ENCODE measurements at places on chromosomes 5 and 9. TPM values are rescaled to one million over a fixed set of nuclear protein-coding genes. Genes with fewer than 3 reads are reported as not detected.

Gene PSAT1
- polyA plus RNA-seq: 104 TPM

DNA sequence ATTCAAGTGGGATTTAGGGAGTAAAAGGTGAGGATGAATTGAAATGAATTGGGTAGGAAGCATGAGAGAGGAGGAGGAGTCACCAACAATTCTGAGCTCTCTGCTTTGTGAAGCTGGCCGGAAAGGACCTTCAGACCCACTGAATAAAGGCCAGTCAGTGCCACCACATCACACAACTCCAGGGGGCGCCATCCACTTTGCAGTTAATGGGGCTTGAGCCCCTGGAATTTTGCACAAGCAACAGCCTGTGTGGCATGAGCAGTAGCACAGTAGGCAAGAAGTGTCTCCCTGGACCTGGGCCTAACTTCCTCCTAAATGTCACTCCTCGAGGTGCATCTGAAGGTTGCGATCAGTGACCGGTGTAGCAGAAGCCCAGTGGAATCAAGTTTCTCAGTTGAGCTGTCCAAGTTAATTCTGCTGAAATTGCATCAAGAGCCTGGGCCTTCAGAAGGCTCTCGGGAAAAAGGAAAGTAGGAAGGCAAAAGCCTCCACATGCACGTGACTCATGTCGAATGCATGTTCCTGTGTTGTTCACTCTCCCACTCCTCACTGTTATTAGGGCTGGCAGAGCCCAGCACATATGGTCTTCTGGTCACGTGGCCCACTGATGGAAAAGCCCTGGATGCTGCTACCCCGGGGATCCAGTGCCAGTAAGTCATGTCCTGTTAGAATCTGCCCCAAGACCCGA lies 27.8 kb upstream of the GLIS3 start:
- no peak for DNase-seq
- H3K4me3 ChIP-seq: no peak overlapping the region
- no peaks in the 10 kb centered on the region for H3K36me3 ChIP-seq
- H3K4me1 ChIP-seq: no peaks in the 10 kb centered on the region

DNA sequence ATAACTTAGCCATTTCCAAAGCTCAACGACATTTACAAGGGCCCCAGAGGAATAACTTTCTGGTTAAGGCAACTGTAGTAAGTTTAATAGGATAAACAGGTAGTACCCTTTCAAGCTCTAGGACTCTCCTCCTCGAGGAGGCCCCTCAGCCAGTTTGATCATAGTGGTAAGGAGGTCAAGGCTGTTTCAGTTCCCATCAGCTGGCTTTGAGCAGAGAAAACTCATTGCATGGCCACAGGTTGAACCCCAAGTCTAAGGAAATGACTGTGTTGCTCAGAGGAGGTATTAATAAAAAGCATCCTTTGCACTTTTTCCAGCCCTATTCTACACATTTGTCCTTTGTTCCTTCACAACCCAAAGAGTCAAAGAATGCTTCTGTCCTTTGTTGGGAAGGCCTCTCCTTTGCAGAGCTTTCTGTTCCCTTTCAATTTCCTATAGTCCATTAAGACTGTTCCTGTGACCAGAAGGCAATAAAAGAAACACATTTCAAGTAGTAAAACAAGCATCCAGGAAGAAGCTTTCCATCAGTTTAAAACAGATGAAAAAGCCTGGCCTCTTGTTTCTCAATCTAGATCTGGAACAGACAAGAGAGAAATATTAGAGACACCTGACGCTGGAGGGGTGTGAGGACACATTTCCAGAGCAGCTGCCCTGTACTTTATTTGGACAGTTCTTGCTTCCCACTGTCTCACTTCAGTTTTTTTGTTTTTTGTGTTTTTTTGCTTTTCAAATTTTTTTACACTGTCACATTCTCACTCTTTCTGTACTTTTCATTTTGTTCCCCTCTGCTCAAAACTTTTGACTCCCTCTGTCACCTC lies 54.1 kb downstream of the PRRC1 start:
- H3K4me3 ChIP-seq: no peak overlapping the region
- H3K27me3 ChIP-seq: no peaks in the 10 kb centered on the region
- no peak overlapping the region for H3K27ac ChIP-seq

GRCh38 chr5:7763621-7764072 lies 87.3 kb downstream of the CFAP90 start:
- H3K27me3 ChIP-seq: peaks cover 8% of the 10 kb centered on the region
- no peaks in the 10 kb centered on the region for H3K36me3 ChIP-seq
- no peak for DNase-seq
- no peaks in the 10 kb centered on the region for H3K4me1 ChIP-seq
- no peak overlapping the region for H3K27ac ChIP-seq

DNA sequence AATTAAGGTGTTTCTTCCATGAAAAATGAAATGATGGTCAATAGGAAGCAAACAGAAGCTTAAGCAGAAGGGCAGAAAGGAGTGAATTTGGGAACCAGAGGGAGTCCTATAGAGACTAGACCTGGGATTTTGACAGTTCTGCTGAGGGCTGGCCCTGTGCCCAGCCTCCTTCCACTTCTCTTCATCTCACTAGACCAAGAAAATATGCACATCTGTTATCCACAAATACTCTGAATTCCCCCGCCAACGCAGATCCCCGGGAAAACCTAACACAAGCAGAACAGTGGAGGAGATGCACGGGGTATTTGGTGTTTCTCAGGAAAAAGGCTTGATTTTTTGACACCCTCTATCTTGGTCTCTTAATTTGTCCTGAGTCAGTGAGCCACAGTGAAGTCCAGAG lies 22.7 kb downstream of the GRIA1 start:
- no peaks in the 10 kb centered on the region for H3K36me3 ChIP-seq
- no peaks in the 10 kb centered on the region for H3K4me1 ChIP-seq
- no peak for DNase-seq

GRCh38 chr5:33734537-33734936 lies 157.3 kb downstream of the ADAMTS12 start:
- no peak for DNase-seq
- no peaks in the 10 kb centered on the region for H3K4me1 ChIP-seq
- no peak overlapping the region for H3K4me3 ChIP-seq
- H3K27ac ChIP-seq: no peak overlapping the region
- no peaks in the 10 kb centered on the region for H3K36me3 ChIP-seq

Gene SVEP1
- 0.42 TPM for polyA plus RNA-seq

Gene EDIL3
- not detected for polyA plus RNA-seq

DNA sequence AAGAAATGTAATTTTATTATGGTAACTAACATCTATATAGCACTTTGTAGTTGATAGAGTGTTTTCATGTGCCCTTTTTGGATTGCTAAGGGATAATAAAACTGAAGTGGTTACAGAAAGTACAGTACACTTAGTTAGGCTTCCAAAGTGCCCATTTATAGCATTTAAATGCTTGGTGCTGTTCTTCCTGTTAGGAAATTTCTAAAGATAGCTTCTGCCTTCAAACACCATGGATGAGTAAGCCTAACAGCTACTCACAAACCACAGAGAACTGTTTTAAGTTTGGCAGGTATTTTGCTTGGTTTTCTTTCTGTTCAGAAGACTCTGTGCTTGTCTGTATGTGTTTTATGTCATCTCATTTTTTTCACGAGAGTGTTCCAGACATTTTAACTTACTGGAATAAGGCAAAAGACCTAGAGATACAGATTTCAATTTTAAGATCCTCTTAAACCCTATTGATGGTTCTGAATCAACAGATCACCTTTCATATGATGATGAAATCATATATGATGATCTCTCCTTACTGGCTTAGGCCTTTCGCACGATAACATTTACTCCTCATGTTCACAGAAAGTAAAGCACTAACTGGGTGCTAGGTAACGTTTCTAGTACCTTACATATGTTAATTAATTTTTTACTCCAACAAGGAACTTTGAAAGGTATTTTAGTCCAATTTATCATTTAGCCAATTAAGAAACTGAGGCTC lies 4.4 kb downstream of the RIMOC1 start:
- DNase-seq: no peak
- no peaks in the 10 kb centered on the region for H3K27me3 ChIP-seq
- no peak overlapping the region for H3K27ac ChIP-seq
- peaks cover 80% of the 10 kb centered on the region for H3K36me3 ChIP-seq

Gene HTR1A
- not detected for polyA plus RNA-seq

GRCh38 chr9:17472126-17472525 lies 106.7 kb upstream of the SH3GL2 start:
- no peak overlapping the region for H3K27ac ChIP-seq
- no peak overlapping the region for H3K4me3 ChIP-seq
- no peaks in the 10 kb centered on the region for H3K36me3 ChIP-seq
- DNase-seq: no peak

DNA sequence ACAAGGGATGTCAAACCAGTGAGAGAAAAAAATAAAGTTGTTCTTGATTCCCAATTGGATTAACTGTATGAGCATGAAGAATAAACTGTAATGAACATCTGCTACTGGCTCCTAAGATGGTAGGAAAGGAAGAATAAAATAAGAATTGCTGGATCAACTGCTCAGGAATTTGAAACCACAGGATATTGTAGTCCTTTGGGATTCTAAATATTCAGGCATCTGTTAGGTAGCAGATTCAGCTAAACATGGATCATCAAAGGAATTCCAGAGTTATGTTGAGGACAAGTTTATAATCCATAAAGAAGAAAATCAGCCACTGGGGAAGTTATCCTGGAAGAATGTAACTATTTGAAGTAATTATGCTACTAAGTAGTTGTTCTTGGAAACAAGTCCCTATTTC lies 65.8 kb downstream of the ISL1 start:
- H3K27me3 ChIP-seq: no peaks in the 10 kb centered on the region
- no peaks in the 10 kb centered on the region for H3K36me3 ChIP-seq
- no peak for DNase-seq
- H3K4me3 ChIP-seq: no peak overlapping the region
- H3K27ac ChIP-seq: no peak overlapping the region
- H3K4me1 ChIP-seq: no peaks in the 10 kb centered on the region

GRCh38 chr9:35277628-35278359 lies 116.0 kb downstream of the UNC13B start:
- no peak overlapping the region for H3K4me3 ChIP-seq
- no peaks in the 10 kb centered on the region for H3K27me3 ChIP-seq
- H3K4me1 ChIP-seq: no peaks in the 10 kb centered on the region
- no peak overlapping the region for H3K27ac ChIP-seq

Gene CLIC3
- polyA plus RNA-seq: not detected

Gene BHMT
- polyA plus RNA-seq: not detected

DNA sequence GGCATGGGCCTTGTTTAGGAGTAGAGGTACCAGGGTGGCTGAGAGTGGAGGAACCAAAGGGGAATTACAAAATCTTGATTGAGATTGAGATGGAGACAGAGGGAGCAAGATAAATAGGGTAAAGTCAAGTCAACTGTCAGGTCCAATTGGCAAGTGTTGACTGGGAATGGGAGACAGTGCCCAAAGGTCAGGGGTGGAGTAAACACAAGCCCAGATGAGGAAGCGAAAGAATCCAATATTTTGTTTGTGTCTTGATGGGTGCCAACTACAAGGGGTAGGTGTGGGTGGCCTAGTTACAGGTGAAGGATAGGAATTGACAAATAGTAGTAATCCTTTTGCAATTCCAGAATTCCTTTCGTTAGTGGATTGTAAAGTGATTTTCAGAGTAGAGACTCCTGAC lies 75.1 kb upstream of the AGXT2 start:
- no peaks in the 10 kb centered on the region for H3K36me3 ChIP-seq
- no peaks in the 10 kb centered on the region for H3K27me3 ChIP-seq
- DNase-seq: no peak

DNA sequence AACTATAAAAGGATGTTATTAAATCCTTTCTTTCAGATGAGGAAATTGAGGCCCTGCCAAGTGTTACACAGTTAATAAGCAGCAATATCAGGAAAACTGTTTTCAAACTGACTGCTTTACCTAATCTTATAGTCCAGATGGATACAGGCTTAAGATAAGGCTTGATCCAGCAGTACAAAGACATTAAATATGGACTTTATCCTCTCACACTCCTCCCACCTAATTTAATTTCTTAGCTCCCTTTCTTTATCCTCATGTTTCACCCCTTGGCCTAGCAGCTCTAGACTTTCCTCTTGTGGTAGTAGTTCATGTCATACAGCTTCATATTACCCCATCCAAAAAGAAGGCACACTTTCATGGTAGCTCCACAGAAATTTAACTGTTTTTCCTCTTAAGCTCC lies 164.5 kb downstream of the BAAT start:
- H3K4me1 ChIP-seq: no peaks in the 10 kb centered on the region
- H3K27ac ChIP-seq: no peak overlapping the region
- H3K27me3 ChIP-seq: no peaks in the 10 kb centered on the region

Gene SPATA31A5
- polyA plus RNA-seq: not detected

Gene PTPN3
- not detected for polyA plus RNA-seq

GRCh38 chr9:78786794-78787193 lies 489.9 kb downstream of the PSAT1 start:
- H3K27ac ChIP-seq: no peak overlapping the region
- no peak overlapping the region for H3K4me3 ChIP-seq
- DNase-seq: no peak
- H3K4me1 ChIP-seq: no peaks in the 10 kb centered on the region
- H3K36me3 ChIP-seq: no peaks in the 10 kb centered on the region

GRCh38 chr5:122730456-122730855 lies 44.4 kb upstream of the SNX2 start:
- peaks cover 7% of the 10 kb centered on the region for H3K27me3 ChIP-seq
- DNase-seq: no peak
- H3K27ac ChIP-seq: no peak overlapping the region
- H3K4me3 ChIP-seq: no peak overlapping the region
- no peaks in the 10 kb centered on the region for H3K4me1 ChIP-seq

Gene REXO4
- 58.8 TPM for polyA plus RNA-seq

Gene OR1L1
- not detected for polyA plus RNA-seq

DNA sequence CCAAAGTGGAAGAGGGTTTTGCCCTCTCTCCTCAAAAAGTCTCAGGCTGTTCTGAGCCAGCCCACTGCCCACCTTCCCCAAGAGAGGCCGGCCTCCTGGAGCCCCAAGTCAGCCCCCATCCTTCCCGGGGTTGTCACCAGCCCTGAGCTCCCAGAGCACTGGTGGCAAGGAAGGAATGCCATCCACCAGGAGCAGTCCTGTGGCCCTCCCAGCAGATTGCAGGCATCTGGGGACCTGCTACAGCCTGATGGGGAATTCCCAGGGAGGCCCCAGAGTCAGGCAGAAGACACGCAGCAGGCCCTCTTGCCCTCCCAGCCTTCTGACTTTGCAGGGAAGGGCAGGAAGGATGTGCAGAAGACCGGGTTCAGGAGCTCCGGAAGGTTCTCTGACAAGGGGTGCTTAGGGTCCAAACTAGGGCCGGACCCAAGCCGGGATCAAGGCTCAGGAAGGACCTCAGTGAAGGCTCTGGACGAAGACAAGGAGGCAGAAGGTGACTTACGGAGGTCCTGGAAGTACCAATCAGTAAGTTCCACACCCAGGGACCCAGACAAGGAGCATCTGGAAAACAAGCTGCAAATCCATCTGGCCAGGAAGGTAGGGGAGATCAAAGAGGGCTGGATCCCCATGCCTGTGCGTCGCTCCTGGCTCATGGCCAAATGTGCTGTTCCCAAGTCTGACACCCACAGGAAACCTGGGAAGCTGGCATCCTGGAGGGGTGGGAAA lies 3.7 kb downstream of the SPATA31E1 start:
- no peak overlapping the region for H3K27ac ChIP-seq
